Right renal cortex interstitium (tissue), 3 donors: ENCODE measurements at places on chromosomes 16 and 17.

GRCh38 chr16:50469744-50470321 is 78.4 kb upstream of the NKD1 start:
- DNase-seq = no peak

GRCh38 chr16:16830973-16831372 is 452.0 kb downstream of the NPIPA7 start:
- no peak for DNase-seq

- DNase-seq = no peak
Observed at GRCh38 chr17:33858682-33859081, 396.4 kb upstream of the CCL2 start.

DNA sequence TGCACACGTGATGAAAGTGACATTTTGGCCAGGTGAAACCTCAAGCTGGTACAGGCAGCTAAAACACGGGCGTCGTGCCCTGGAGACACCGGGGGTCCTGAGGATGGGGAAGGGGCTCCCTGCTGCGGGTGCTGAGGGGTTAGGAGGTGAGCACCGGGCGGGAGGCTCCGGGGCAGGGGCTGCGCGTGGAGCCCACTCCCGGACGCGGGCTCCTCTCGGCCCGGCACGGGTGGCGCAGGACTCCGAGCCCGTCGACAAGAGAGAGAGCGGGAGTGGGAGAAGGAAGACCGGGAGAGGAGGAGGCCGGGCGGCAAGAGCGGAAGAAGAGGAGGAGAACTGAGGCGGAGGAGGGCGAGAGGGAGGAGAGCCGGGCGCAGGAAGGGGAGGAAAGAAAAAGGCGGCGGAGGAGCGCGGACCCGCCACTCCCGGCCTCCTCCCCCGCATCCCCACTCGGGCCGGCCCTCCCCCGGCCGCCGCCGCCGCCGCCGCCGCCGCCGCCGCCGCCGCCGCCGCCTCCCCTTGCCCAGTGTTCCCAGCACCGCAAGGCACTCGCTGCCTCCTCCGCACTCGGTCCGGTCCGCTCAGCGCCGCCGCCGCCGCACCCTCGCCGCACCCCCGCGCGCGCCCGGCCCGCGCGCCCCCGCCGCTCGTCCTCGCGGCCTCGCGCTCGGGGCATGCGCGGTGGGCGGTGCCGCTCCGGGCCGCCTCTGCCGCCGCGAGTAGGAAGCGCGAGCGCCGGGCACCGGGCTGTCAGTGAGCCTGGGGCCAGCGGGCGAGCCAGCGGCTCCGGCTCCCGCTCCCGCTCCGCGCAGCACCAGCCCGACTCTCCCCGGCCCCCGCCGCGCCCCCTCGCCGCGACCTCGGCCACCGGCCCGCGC is at the start of gene PRKCA:
Gene PRKCA (plus strand): TSS at position 750 of the 878 bp plus-strand sequence.
- no peak for DNase-seq

GRCh38 chr16:85451641-85452363 is 161.3 kb upstream of the GSE1 start:
- no peak for DNase-seq

DNA sequence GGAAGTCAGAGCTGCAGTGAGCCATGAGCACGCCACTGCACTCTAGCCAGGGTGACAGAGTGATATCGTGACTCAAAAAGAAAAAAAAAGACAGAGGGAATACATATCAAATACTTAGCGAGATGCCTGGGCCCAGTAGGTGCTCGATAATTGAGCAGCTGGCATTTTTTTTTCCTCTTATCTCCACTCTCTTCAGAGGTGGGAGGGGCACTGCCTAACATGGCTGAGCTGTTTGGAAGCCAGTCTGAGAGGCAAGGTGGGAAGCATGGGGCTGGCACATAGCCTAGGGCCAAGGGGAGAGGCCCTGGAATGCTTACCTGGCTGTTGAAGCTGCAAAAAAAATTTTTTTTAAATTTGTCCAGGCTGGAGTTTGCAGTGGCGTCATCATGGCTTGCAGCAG is 38.4 kb downstream of the HIC1 start:
- DNase-seq = no peak

- no peak for DNase-seq
Observed at GRCh38 chr17:46890638-46891037, 32.3 kb upstream of the GOSR2 start.

- no peak for DNase-seq
Observed at GRCh38 chr16:67963292-67963661, 5.2 kb downstream of the SLC12A4 start.

GRCh38 chr17:35752471-35752870 is 568 bp downstream of the GAS2L2 start:
- DNase-seq = no peak

DNA sequence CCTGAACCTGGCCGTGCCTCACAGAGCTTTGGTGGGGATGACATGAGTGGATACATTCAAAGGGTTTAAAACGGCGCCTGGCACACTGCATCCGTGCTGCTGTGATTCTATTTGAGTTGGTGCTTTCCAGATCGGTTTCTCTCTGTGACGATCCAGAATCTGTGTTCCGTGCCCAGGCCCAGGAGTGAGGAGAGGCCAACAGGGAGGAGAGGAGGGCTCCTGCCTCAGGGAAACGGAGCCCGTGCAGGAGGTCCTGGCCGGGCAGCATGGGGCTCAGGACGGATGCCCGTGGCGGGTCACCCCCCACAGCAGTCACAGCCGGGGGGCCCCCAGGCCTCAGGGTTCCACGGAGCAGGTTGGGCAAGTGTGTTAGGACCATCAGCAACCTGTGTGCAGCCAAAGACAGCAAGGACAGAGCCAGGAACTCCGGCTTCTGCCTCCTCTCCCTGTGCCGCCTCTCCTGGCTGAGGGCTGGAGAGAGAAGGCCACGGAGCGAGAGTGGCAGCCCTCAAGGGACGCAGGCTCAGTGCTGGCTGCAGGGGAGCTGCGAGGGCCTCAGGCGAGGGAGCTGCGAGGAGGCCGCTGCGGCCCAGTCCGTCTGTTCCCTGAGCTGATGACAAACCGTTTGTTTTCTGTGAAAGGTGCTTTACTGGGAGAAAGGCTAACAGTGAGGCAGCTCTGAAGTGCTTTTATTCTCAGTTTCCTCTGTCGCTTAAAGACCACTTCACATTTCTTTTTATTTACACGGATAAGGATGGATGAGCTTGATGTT is 99.3 kb downstream of the METRNL start:
- no peak for DNase-seq

GRCh38 chr17:17356931-17357270 is 53.7 kb downstream of the NT5M start:
- no peak for DNase-seq

DNA sequence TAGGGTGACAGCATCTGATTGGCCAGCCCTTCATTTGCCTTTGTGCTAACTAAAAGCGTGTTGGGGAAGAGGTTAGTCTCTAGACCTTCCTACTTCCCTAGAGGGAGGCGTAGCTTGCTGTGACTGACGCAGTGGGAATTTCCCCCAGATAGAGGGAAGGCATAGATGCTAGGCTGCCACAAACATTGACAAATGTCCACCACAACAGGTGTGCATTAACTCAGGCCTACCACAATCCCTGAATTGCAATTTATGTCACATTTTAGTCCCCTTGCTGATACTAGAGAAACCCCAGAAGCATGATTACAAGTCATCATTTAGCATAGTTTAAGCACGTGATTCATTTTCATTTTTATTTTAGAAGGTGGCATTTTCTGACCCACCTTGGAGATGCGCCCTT is 76.3 kb upstream of the WSB1 start:
- DNase-seq = no peak

- DNase-seq = no peak
Observed at GRCh38 chr16:57167953-57168352, 17.9 kb downstream of the PSME3IP1 start.

DNA sequence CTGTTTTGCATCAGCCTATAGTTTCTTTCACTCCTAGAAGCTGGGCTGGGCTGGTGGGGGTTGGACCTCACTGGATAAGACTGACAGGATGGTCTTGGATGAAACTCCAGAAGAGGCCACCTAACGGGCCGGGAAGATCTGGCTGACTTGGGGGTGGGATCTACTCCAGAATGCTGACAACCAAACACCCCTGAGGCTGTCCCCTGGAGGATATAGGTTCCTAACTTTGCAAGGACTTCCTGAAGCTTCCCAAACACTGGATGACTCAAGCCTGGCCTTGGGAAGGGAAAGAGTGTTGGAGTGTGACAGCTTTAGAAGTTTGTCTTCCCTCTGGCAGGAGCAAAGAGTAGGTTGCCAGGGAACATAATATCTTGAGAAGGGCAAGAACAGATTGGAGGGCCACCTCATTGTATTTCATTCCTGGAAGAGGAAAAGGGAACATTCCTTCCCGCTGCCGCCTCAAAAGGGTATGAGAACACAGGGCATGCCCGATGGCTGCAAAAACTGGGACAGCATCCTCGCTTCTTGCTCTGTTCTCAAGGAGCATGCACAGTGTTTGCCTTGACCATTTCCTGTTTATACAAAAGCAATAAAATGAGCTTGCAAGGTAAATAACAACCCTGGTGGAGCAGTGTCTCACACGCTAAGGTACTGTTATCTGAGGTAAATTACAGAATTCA is 6.8 kb upstream of the CYB5B start:
- DNase-seq = no peak

- no peak for DNase-seq
Observed at GRCh38 chr17:74199306-74200092, 4.0 kb upstream of the RPL38 start.

DNA sequence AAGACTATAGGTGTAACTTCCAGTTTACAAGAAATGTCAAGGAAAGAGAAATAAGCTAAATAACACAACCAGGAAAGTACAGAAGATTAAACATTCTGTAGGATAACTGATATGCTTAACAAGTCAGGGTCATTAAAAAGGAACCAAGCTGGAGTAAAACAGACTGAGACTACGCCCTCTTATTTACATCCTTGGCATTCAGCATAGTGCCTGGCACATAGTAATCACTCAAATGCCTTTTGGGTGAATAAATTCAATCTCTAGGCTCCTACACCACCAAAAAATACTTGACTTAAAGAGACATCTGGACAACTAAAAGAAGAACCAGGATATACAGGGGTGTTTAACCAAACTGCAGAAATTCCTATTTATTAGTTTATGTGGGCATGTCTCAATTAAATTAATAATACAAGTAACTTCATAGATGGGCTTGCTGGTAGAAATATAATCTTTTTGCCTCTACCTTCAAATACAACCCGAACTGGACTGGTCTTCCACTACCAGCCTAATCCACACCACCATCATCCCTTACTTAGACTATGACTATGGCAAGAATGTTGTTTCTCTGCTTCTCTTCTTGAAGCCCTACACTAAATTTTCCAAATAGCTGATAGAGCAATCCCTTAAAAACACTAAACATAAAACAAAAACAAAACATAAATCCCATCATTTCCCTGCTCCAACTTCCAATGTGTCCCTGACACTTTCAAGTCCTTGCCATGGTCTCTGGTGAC is 47.7 kb upstream of the ULK2 start:
- DNase-seq = no peak

- no peak for DNase-seq
Observed at GRCh38 chr16:30184096-30184890, 891 bp downstream of the CORO1A start.

DNA sequence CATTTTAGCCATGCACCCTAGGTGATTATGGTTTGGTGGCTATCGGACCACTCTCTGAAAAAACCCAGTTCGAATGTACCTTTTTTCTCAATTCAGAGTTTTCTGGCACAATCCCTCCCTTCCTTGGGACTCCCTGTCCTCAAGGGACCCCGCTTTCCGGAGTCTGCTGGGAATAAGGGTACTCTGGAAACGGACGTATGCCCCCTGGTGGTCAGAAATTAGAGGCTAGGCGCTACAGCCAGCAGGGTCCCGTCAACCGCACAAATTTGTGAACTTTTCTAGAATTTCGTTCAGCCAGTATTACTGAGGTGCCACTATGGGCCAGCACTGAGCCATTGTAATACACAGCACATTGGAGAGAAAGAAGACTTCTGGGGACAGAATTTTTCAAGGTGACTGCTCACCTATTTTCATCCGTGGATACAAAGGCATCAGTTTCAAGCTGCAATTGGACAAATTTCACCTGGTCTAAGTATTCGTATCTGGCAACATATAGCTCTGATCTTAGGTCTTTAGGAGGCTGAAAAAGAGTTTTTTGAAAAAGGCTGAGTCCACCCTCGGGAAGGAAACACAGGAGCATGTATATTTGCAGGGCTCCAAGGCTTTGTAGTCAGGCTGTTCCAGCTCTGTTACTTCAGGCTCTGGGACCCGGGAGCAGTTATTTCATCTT is 27.1 kb upstream of the CRYBA1 start:
- peak; percentile 81 for DNase-seq

DNA sequence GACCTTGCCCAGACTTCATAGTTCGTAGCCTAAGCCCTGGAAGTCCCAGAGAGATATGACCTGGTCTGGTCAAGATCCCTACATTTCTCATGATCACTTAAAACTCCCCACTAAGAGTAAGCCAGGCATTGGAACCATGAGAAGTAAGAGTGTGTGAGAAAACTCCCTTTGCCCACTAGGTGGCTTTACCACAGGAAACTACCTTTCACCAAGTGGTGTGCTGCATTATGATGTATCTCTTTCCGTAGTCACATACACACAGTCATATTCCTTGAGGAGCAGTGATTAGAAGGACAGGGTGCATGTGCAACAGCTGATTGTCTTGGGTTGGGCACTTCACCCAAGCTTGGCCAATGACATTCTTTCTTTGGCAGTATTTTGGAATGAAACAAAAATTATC is 639.3 kb downstream of the KCNJ2 start:
- DNase-seq = no peak
